ENCODE measurements at places on chromosomes 12 and 14.
A peak's percentile ranks its signal among the peaks of the same experiment; 100 is the strongest.

DNA sequence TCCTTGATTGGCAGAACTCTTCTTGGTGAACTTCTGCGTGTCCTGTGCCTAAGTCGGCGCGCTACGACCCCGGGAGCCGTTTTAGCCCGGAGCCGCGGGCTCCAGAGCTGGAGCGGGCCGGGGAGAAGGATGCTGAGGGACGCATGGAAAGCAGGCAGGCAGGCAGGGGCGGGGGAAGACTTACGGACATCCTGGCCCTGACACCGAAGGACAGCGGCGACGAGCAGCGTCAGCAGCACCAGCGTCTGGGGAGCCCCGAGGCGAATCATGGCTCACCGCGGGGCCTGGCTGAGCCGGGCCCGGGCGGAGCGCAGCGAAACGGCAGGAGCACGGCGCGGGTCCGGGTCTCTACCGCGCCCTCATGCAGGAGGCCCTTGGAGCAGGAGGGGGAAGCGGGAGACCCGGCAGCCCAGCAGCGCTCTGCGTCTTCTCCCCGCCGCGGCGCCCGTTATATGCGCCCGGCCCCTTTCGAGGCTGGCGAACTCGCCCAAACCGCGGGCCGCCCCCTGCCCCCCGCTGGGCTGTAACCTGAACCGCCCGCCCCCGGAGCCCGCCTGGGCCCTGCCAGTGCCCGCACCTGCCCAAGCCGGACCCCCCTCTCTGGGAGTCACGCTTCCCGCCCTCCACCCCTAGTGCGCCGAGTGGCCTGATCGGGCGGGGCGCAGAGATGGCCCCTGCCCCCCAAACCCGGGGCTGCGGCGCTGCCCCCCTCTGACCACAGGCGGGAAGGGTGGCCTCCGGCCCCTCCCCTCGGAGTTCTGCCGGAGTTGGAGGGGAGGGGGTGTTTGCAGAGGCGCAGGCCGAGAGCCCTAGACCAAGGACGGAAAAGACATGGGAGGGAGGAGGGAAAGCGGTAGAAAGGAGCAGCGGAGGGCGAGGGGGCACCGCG is at the start of gene COL2A1:
Gene COL2A1, minus strand, starts transcription at position 424 of the 889 bp plus-strand sequence. Its CDS starts 155 bp downstream, at position 269.
- DNase-seq = no peak

DNA sequence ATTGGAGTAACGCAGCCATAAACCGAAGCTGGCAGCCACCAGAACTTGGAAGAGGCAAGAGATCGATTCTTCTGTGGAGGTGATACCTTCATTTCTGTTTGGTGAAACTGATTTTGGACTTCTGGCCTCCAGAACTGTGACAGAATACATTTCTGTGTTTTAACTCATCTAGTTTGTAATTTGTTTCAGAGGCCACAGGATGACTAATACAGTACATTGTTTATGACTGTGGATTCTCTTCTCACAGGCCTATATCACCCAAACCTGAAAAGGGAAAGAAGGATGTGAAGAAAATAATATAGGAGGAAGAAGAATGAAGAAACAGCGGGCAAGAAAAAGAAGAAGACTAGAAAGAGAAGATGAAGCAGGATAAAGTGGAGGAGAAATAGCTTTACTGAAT is 263.8 kb upstream of the DIO2 start:
- no peak for DNase-seq

GRCh38 chr12:15854916-15855315 is 27.3 kb upstream of the STRAP start:
- no peak for DNase-seq

GRCh38 chr14:68215629-68216028 is 396.1 kb downstream of the RAD51B start:
- no peak for DNase-seq

DNA sequence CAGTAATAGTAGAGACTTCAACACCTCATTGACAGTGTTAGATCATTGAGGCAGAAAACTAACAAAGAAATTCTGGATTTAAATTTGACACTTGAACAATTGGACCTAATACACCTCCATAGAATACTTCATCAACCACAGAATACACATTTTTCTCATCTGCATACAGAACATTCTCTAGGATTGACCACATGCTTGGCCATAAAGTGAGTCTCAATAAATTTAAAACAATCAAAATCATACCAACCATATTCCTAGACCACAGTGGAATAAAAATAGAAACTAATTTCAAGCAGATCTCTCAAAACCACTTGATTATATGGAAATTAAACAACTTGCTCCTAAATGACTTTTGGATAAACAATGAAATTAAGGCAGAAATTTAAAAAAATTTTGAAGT is 82.3 kb downstream of the SLC38A4 start:
- DNase-seq = no peak

- DNase-seq = no peak
These were observed 5.5 kb downstream of the CYP46A1 start for GRCh38 chr14:99689266-99690236.

DNA sequence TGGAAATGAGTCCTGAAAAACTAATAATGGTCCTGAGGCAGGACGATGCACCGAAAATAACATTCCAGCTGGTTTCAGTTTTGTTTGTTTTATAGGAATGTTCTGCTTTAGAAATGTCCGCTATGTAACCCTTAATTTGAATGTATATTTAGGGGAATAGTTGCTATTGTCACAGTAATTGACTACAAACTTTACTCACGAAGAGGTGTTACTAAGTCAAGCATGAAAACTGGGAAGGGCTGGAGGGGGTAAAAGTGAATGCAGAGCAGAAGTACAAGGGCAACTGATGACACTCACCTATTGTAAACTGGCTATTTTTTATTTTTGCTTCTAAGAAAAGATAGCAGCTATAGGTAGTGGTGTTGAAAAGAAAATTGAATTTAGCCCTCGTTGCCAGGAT is 230.7 kb upstream of the SYT10 start:
- no peak for DNase-seq

- no peak for DNase-seq
These were observed 111.0 kb downstream of the BEGAIN start for GRCh38 chr14:100476012-100476822.

DNA sequence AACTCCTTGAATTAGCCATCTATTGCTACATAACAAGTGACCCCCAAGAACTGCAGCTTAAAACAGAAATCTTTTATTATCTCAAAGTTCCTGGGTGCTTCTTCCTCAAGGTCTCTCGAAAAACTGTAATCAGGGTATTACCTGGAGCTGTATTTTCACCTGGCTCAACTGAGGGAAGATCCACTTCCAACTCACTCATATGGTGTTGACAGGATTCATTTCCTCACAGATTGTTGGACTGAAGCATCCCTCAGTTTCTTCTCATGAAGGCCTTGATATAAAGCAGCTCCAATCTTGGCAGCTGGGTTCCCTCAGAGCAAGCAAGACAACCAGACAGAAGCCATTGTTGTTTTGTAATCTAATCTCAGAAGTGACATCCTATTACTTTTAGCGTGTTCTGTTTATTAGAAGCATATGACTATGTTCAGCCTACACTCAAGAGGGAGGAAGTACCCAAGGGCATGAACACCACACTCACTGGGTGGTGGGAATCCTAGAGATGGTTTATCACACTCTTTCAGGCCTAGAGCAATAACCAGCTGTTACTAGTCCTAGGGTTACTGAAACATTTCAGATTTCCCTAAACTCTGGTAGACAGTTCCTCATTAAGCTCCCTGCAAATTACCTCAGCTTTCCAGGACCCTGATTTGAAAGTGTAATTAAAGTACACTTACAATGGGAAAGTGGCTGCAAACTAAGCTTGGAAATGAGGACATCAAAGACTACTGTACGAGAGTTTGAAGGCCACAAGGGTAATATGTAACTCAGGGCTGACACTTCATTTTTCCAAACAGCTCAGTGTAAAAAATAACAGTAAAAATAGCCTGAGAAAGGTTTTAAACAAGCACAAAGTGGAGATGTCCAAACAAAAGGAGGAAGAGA is 222.2 kb downstream of the SEC23A start:
- DNase-seq = no peak

GRCh38 chr12:16094437-16094836 is 183.0 kb downstream of the SLC15A5 start:
- DNase-seq = no peak

GRCh38 chr14:70881549-70882177 is 25.6 kb upstream of the PCNX1 start:
- no peak for DNase-seq

DNA sequence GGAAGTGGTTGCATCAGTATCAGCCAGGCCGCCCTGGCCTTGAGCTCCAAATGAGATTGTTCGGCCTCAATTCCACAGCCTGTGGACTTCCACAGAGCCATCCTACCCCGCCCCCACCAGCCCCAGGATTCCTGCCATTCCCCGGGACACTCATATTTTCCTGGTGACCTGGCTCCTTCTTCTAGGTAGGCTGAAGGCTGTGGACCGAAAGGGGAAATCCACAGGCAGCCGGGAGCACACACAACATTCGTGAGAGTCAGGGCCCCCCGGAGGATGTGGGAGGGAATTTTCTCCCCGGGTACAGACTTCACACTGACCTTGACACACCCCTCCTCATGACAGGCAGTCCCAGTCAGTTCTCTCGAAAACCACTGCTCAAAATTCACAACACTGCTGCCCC is 39.9 kb downstream of the RIN3 start:
- no peak for DNase-seq

GRCh38 chr12:23222801-23223200 is 597.8 kb downstream of the ETNK1 start:
- no peak for DNase-seq

DNA sequence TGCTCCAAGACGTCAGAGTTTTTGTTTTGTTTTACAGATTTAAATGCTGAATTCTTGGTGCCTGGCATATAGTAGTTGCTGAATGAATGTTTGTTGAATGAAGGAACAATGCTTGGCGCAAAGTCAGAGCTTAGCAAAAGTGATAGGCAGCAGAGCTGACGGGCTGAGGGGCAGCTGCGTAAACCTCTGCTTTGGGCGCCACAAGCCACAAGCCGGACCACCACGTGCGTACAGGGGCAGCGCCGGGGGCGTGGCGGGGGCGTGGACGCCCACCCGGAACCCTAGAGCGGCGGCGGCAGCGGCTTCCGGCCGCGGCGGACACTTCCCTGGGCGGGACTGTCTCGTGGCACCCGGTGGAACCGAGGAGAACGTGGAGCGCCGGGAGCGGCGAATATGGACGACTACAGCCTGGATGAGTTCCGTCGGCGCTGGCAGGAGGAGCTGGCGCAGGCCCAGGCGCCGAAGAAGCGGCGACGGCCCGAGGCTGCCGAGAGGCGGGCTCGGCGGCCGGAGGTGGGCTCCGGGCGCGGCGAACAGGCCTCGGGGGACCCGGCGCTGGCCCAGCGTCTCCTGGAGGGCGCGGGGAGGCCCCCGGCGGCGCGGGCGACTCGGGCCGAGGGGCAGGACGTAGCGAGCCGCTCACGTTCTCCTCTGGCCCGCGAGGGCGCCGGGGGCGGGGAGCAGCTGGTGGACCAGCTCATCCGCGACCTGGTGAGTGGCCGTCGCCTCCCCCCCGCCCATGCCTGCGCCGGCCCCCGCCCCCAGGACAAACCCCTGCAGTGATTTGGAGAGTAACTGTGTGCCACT is at the start of gene FBXW8:
Gene FBXW8, plus strand, starts transcription at position 306 of the 807 bp plus-strand sequence. Its CDS starts 88 bp downstream, at position 394.
- DNase-seq = peak; percentile 88

DNA sequence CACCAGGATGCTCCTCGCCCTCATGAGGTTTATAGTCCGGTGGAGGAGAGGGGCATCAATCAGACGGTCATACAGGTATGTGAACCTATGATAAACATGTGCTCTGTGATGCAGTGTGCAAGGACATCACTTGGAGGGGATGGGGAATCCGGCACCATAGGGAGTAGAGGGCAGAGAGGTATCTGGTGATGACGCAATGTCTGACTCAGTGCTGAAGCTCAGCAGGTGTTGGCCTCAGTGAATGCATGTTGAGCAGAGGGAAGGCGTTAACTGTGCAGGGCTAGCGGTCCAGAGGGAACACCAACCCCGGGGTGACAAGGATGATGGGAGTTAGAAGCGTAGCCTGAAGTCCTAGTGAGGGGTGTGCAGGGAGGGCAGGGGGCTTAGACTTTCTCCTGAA is 200.9 kb downstream of the TMEM132C start:
- DNase-seq = no peak

DNA sequence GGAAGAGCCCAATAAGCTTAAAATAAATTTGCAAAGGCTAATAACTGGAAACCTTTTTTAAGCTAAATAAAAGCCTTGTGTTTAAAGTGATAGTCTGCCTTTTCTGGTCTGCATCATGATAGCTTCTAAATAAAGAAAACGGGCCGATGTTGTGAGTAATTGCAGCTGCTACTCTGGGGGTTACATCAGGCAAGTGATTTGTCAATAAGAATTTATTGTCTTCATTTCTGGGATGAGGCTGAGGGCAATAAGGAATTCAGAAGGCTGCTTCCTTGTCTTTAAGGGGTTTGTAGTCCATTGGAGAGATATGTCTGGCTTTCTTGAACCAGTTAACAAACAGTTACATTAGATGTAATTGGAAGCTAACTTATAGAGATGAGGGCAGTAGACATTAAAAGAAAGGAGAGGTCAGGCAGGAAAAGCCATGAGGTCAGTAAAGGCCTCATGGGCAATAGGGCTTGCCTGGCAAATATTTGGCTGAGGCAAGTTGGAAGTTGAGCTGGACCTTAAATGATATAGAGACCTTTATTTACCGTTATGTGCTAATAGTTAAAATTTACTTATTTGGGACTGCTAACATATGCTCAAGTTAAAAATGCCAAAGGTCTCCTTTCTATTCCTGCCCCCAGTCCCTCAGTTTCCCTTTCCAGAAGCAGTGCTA is 85.0 kb downstream of the CRADD start:
- DNase-seq = no peak

DNA sequence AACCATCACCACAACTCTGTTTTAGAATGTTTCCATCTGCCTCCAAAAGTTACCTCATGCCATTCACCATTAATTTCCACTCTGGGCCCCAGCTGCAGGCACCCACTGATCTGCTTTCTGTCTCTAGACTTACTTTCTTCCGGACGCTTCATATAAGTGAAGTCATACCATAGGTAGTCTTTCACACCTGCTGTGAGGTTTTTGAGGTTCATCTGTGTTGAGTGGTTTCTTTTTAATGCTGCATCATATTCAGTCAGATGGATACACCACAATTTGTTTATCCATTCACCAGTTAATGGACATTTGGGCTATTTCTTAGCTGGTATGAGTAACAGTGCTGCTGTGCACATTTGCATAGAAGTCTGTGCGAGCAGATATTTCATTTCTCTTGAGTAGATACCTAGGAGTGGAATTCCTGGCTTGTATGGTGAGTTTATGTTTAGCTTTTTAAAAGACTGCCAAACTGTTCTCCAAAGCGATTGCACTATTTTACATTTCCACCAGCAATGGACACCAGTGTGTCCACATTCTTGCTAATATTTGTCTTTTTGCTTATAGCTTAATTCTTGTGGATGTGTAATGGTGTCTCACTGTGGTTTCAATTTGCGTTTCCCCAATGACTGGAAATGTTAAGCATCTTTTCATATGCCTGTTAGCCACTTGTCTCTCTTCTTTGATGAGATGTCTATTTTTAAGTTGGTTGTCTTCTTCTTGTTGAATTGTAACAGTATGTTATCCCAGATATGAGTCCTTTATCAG is 48.3 kb downstream of the ZFYVE21 start:
- no peak for DNase-seq

- DNase-seq = no peak
These were observed 131.6 kb downstream of the SAMD4A start for GRCh38 chr14:54698501-54698900.

All from left cardiac atrium (tissue), 4 donors.